M059J (cell line): ENCODE measurements at places on chromosomes 11 and 22. TPM values are rescaled to one million over a fixed set of nuclear protein-coding genes. Genes with fewer than 3 reads are reported as not detected.

The TPH1 gene
- 0.64 TPM in 1 of 2 replicates, not detected in the other for total RNA-seq

The SLC6A5 gene
- total RNA-seq: not detected in 2 replicates

The FREY1 gene
- 0.96 TPM in 1 of 2 replicates, not detected in the other for total RNA-seq

The SYCE3 gene
- not detected in 2 replicates for total RNA-seq

The PRG2 gene
- total RNA-seq: 0.17 TPM in 1 of 2 replicates, not detected in the other

The EMID1 gene
- 0.07 TPM in 1 of 2 replicates, not detected in the other for total RNA-seq

The SELENOM gene
- 6.0 and 8.8 TPM in 2 replicates for total RNA-seq

The JHY gene
- 6.2 and 6.8 TPM in 2 replicates for total RNA-seq

The ACER3 gene
- total RNA-seq: 21.4 and 37.0 TPM in 2 replicates
